ENCODE measurements at places on chromosomes 4 and X.

DNA sequence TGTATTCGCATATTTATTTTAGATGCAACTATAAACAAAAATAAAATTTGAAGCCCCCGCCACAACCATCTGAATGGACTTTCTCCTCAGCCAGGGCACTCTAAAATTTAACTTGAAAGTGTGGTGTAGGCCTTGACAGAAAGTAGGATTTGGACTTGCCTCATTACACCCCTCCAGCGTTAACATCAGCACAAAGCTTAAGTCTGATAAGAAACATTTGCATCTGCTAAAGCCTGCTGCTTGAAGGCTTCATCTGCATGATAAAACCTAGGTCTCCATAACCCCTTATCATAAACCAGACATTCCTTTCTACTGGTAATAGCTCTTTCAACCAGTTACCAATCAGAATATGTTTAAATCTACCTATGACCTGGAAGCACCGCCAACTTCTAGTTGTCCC is 1046.5 kb downstream of the FAT4 start:
- no peak for DNase-seq

DNA sequence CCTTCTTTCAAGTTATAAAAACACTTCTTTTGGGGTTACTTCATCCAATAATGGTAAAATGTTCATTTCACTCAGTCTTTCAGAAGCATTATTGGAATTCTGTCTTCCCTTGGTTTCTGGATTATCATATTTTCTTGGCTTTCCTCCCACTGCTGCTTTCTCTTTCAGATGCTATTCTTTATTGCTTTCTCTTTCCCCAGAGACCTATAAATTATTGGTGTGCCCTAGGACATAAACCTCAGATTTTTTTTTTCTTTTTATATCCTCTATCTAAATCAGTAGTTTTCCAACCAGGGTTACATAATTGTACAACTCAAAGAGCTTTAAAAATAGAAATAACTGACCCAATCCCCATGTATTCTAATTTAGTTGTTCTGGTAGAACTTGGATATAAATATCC is 1005.5 kb downstream of the ARAP2 start:
- DNase-seq = no peak

DNA sequence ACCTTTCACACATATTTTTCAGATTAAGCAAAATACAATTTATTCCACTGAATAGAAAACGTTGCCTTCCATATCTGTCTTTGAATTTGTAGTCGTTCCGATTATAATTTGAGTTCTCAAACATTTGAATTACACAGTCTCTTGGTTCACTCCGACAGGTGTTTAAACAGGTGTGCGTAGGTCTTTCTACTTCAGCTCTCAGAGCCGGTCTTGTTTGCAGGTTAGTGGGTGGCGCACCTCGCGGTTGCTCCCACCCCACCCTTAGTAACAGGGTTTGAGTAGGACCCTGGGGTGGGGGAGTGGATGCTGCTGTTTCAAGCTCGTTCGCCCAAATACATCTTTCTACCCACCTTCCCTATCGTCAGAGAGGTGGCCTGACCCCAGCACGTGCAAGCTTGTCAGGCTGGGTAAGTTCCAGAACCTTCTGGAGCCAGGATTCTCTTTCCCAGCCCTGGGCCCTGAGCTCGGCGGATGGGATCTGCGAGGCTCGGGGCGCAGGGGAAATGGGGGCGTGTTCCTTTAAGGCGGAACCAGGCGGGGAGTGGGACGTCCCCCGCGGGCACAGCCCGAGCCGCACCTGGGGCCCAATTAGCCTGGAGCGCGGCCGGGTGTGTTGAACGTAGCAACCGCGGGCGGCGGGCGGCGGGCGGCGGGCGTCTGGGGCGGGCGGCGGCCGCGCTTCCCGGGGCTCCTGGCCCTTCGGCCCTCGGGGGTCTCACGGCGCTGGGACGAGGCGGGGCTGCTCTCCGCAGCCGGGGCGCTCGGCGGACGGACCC is at the start of gene FAM149A:
FAM149A (plus strand) TSS at position 591 of the 776 bp plus-strand sequence.
- no peak for DNase-seq

- no peak for DNase-seq
Measured at GRCh38 chr4:121658125-121658524, 38.7 kb downstream of the ANXA5 start.

- no peak for DNase-seq
Measured at GRCh38 chrX:50973199-50973598, 62.7 kb downstream of the BMP15 start.

DNA sequence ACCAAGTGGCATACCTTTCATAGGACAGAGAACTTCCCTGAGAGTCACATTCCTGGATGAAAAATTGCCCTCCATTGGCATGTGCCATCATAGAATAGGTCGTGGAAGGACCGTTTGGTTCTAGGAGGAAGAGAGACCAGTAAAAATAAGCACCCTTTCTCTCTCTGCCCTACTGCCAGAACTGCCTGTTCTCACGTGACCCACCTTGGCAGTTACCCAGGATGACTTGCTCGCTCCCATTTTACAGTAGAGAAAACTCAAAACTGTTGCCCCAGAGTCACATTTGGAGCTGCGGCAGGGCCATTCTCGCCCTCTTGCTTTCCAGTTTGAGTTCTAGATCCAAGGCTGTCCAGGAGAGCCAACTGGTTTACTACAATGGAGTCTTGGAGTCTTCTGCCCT is 1.1 kb upstream of the NLGN3 start:
- DNase-seq = no peak

GRCh38 chrX:134007716-134008115 is 22.3 kb upstream of the GPC3 start:
- no peak for DNase-seq

- no peak for DNase-seq
Measured at GRCh38 chr4:183014361-183015084, 84.5 kb upstream of the WWC2 start.

GRCh38 chr4:183610613-183611012 is 48.4 kb downstream of the RWDD4 start:
- no peak for DNase-seq

GRCh38 chrX:23871905-23872546 is 35.7 kb downstream of the APOO start:
- no peak for DNase-seq

GRCh38 chr4:2827874-2828751 is 15.5 kb upstream of the ADD1 start:
- no peak for DNase-seq

DNA sequence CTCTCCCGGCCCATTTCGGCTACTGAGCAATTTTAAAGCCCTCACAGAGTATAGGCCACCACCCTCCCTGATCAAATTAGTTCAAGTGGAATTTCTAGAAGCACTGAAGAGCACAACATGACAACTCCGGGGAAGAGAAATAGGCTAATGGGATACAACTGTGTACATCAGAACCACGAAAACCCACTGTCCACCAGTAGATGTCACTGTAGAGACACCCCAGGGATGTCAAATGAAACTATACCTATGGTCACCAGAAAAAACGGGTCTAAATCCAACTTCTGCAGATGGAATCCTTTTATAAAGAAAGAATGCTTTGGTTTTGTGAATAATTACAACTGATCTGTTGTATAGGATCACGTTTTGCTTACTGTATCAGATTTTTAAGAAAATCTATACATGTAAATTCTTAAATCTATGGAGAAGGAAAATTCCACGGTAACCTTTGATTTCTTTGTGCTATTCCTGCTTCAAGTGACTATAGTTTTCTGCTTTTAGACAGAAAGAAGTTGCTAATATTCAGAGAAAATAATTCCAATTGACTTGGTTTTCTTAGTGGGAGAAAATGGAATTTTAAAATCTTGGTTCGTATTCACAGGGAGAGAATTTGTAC is 29.5 kb upstream of the MAP3K15 start:
- DNase-seq = peak; percentile 22

DNA sequence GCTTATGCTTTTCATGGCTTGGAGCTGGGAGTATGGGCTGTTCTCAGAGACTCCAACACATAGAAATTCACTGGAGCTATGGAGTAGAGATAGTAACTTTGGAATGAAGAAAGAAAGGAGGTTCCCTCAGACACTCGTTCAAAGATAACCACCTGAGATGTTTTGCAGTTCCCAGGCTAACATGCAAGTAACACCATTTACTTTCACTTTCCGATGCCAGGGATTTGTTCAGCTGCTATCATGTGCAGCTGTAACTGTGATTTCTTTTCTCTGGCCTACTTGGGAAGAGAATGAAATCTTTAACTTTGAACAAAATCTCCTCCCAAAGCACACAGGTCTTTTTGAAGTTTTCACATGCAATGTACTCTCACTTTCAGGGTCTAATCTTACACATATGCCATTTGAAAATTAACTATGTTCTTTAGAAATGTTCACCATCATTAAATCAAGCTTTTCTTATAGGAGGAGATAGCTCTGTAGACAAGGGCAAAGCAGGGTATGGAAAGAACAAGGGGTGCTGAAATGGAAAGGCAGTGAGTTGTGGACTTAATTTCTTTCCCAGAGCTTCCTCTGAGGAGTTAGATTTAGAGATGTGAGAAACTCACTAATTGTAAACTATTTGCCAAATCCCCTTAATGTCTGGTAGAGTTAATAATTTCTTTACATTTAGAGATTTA is 514.3 kb downstream of the PDHA2 start:
- DNase-seq = peak; percentile 8

- no peak for DNase-seq
Measured at GRCh38 chrX:39377773-39378172, 576.5 kb downstream of the MID1IP1 start.

- DNase-seq = no peak
Measured at GRCh38 chr4:40840255-40840984, 90.7 kb downstream of the NSUN7 start.

- no peak for DNase-seq
Measured at GRCh38 chrX:68059469-68059868, 373.8 kb downstream of the OPHN1 start.

- DNase-seq = peak; percentile 27
Measured at GRCh38 chr4:114383067-114383466, 215.5 kb upstream of the UGT8 start.

DNA sequence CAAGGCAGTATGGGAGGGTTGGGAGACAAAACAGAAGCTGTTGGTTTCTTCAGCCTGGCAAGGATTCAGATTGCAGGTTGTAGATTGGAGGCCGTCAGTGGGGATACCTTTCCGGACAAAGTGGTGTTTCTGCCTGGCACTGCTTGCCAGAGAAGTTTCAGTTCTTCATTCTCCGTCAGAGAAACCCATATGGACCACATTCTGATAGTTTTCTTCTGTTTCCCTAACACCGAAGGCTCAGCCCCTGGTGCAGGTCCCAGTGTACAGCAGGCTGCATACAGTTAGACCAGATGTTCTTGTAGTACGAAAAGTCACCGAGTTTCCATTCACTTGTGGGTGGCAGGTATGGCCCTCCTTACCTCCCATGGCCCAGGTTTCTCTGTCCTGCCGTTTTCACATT is 107.3 kb downstream of the PTTG2 start:
- DNase-seq = no peak

- DNase-seq = no peak
Measured at GRCh38 chrX:129785160-129785947, 5.6 kb downstream of the SASH3 start.

DNA sequence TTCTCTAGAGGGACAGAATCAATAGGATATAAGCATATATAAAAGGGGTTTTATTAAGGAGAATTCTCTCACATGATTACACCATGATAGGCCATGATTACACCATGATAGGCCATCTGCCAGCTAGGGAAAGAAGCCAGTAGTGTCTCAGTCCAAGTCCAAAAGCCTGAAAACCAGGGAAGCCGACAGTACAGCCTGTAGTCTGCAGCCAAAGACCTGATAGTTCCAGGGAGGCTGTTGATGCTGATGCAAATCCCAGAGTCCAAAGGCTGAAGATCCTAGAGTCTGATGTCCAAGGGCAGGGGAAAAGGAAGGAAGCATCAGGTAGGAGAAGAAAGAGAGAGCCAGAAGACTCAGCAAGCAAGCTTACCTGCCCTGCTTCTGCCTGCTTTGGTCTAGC is 411.3 kb upstream of the EMCN start:
- no peak for DNase-seq

- DNase-seq = no peak
Measured at GRCh38 chr4:165449333-165449732, 70.5 kb downstream of the CPE start.

- peak; percentile 47 for DNase-seq
Measured at GRCh38 chrX:84320614-84321013, 132.6 kb upstream of the RPS6KA6 start.
